ENCODE measurements at places on chromosomes 16 and 17. TPM values are rescaled to one million over a fixed set of nuclear protein-coding genes. Genes with fewer than 3 reads are reported as not detected.

GRCh38 chr17:47696717-47697642 lies 3.0 kb downstream of the TBKBP1 start:
- DNase-seq = no peak

- no peak for DNase-seq
These were observed 137.9 kb downstream of the GAS7 start for GRCh38 chr17:10060526-10060925.

GRCh38 chr17:30379903-30380381 lies 1.2 kb downstream of the CPD start:
- DNase-seq = no peak

- DNase-seq = no peak
These were observed 849 bp downstream of the CAPN15 start for GRCh38 chr16:528111-529011.

DNA sequence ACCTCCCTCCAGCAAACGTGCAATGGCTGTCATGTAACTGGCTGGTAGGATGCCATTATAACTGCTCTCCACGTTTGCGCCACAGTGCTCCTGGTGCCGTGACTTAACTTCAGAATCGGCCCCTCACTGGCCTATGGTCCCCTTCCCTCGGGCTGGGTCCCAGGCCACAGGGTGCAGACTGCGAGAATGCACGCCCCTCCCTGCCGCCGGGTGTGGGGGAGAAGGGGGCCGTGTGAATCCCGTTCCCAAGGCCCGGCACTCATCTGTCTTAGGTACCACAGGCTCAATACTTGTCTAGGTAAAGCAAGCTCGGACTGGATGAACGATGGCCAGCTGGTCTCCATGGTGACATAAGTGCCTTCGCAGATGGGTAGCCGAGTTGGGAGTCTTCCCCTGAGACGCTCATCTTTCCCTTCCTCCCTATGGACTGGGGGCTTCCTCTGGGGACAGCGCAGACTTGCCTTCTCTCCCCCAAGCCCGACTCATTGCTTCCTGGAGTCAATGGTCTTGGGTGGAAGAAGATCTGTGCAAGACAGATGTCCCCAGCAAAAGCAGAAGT lies 37.8 kb downstream of the TIMM22 start:
- DNase-seq = no peak

DNA sequence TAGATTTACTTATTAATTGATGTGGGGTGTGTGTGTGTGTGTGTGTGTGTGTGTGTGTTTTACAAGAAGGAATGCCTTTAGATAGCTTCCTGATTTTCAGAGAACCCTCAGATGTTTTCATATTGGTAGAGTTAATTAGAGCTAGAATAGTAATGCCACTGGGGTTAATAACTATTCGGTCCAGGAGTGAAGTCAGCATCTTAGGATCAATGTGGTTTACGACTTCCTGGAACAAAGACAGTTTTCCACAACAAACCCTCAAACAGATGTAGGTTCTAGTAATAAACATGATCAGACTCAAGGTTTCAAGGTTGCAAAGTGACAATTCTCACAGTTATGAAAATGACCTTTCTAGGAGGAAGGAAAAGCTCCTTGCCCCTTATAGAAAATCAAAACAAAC lies 12.2 kb upstream of the SLC52A1 start:
- no peak for DNase-seq

GRCh38 chr16:80346111-80346632 lies 194.6 kb upstream of the DYNLRB2 start:
- no peak for DNase-seq

Gene SEPHS2
- polyA plus RNA-seq = 241 TPM

GRCh38 chr17:81652906-81653771 lies 3.2 kb downstream of the PDE6G start:
- no peak for DNase-seq

GRCh38 chr16:86869288-86870022 lies 291.1 kb downstream of the FOXL1 start:
- no peak for DNase-seq

GRCh38 chr17:60151355-60151754 lies 1.6 kb downstream of the CA4 start:
- no peak for DNase-seq

All from liver (tissue), 10 donors.